ENCODE measurements at places on chromosomes 4 and X.

GRCh38 chr4:112813790-112814189 is 176.8 kb downstream of the LARP7 start:
- no peak for ATAC-seq

DNA sequence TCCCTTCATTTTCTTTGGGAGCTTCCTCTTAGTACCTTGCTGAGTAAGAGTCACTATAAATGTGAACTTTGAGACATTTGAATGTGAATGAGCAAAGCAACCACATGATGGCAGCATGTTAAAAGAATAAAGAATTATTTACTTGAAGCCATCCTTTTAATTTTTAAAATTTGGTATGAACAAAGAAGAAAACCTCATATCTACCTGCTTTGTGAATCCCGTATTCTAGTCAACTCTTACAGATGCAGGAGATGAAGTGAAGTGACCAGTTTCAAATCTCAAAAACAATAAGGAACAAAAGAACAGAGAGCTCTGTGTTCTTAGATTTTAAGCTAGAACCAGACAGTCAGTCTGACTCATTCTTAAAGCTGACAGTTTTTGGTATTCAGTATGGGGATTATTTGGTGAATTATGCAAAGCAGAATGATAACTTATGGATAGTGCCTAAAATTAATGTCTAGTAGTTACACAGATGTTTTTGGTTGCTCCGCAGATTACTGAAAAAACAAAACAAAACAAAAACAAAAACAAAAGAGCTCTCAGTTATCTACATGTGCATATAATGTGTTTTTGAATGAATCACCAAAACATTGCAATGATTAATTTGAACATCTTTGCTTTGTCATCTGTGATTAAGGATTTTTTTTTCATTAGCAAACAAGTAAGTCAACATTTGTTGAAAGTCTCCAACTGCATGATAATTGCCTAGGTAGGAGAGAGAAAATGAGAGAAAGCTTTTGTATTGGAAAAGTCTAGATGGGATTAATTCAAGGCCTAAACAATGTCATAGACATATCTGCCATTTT is 48.2 kb upstream of the H2AZ1 start:
- ATAC-seq: peak; percentile 92

GRCh38 chr4:142330311-142330710 is 515.8 kb downstream of the INPP4B start:
- ATAC-seq: no peak

DNA sequence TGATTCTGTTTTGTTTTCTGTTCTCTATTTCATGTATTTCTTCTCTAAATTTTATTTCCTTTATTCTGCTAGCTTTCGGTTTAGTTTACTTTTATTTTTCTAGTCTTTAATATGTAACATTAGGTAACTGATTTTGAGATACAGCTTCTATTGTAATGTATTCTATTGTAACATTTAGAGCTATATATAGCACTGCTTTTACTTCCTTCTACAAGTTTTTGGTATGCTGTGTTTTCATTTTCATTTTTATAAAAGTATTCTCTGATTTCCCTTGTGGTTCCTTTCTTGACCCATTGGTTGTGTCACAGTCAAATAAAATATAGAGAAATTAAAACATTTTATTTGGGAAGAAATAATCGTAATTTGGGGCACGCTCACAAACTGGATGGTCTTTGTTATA is 13.9 kb upstream of the CT47A1 start:
- ATAC-seq: no peak

- peak; percentile 89 for ATAC-seq
Measured at GRCh38 chr4:118865091-118865708, 23.5 kb upstream of the SYNPO2 start.

DNA sequence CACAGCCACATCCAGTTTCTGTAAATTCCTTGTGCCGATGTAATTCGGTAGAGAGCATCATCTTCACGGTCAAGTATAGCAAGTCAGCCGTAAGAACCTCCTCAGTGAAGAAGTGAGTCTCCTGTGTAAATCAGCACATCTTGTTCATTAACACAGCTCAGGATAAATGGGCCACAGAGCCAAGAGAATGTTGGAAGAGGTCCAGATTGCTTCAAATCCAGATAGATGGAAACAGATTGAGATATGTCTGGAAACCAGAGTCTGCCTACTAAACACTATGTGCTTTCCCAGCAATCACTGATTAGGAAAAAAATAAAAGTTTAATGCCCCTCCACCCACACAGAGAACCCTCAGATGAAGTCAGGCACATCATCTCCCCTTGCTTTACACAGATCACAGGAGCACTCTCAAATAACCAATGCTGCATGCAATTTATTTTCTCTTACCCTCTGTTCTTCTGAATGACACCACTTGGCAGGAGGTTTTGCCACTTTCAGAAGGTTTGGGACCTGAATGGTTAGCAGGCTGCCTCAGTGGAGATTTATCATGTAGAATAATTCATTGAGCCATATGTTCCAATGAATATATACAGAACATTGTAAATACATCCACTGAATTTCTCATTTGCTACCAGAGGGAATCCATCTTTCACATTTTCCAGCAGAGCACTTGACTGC is 357.7 kb downstream of the C4orf33 start:
- no peak for ATAC-seq

GRCh38 chrX:107454302-107454701 is 4.8 kb downstream of the FRMPD3 start:
- ATAC-seq: no peak

DNA sequence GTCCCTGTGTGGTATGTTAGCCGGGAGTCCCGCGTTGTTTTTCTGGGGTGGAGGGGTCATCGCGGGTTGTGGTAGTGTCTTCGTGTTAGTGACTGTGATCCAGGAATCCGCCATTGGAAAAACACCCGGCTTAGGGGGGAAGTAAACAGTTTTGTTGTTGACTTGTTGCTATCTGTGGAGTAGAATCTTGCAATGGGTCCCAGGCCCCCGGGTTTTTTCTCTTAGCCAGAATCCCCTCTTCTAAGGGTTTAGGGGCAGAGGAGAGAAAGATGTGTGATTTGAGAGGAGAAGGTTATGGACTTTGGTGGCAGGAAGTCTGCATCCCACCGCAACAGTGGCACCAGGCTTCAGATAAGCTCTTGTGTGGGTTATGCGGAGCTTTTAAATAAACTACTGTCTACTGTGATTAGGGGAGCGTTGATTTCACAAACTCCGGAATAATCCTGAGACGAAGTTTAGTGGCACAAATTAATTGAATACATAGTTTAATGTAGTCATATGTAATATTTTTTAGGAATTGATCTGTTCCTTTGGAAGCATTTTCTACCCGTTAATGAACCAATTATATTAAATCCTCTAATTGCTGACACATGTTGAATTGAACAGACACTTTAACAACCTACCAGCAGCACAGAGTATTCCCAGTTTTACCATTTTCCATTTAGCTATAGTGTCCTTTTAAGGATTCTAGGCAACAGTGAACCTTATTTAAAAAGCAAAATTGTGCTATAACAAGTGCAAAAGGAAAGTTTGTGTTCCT is 1.4 kb downstream of the DDX3X start:
- ATAC-seq: no peak

- ATAC-seq: no peak
Measured at GRCh38 chrX:129997086-129997485, 14.7 kb downstream of the BCORL1 start.

GRCh38 chr4:6471307-6472007 is 957 bp downstream of the PPP2R2C start:
- peak; percentile 46 for ATAC-seq

GRCh38 chrX:21885568-21885967 is 29.8 kb downstream of the YY2 start:
- ATAC-seq: peak; percentile 31

DNA sequence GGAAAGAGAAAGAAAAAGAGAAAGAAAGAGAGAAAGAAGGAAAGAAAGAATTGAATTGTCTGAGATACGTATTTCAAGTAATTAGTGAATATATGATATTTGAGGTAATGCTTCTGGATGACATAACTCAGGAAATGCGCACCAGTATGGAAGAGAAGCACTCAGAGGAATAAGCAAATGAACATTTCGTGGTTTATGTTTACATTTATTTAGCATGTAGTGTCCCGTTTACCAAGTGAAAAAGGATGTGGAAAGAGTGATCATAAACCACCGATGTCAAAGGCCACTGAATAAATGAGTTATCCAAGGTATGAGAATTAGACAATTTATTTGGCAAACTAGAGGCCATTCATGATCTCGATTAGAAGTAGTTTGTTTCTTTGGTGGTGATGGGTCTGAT is 200.4 kb downstream of the ARAP2 start:
- no peak for ATAC-seq

DNA sequence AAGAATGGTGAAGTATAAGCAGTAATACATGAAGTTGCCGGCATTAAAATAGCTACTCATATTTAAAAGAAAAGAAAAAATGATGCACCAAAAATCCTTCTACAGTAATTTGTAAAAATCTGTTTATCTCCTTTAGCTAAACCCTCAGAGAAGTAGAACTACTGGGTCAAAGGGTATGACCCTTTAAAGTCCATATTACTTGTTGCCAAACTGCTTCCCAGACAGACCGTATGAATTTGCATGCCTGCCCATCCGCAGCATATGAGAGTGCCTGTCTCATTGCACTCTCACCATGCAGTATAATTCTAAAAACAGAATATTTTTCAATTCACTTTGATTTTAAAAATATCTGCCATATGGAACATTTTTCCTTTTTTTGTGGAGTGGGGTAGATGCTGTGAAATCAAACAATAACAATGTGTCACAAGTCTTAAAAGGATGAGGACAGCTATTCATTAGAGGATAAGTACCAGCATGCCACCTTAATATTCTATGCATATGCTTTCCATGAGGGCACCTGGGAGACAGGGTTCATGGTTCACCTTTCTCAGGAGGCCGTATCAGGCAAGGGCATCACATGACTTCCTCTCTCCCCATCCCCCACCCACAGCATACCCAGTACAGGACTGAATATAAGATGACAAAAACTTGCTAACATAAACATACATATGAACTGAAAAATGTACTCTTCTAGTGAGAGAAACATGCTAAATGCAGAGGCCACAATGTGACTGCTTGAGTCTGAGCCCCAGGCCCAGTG is 17.8 kb downstream of the ZDHHC9 start:
- ATAC-seq: no peak

GRCh38 chr4:74549936-74550335 is 105.0 kb downstream of the AREG start:
- ATAC-seq: no peak

GRCh38 chr4:10335050-10335449 is 122.2 kb downstream of the ZNF518B start:
- no peak for ATAC-seq

- ATAC-seq: no peak
Measured at GRCh38 chr4:32043248-32043633, 1323.1 kb downstream of the PCDH7 start.

DNA sequence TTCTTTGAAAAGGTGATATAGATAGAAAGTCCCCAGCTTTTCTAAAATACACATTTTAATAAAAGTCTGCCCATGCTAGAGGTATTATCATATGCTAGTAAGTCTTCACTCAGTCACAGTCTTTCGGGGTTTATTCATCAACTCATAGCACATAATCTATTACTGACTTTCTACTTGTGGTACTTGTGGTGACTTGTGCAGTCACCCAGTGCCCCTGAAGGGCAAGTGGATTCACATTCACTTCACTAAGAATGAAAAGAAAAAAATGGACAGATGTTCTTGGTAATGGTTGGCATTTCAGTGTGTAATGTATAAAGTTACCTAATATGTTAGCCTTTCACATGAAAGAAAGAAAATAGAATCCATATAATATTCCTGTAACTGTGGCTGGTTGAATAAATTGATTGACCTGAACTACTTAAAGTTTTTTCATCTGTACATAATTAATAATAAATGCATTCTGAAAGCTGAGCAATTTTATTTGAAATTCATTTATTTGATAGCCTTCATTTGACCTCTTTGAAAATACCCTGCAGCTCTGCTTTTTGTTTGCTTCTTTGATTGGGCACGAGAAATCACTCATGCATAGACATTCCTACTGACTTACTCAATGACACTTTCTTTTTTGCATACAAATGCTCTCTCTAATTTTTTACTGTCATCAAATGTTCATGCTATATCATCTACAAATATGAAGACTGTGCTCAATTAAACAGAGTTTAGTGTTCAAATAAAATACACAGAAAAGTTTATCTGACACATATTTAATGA is 39.5 kb upstream of the ZNF330 start:
- ATAC-seq: no peak

GRCh38 chrX:134717698-134718097 is 59.4 kb upstream of the PLAC1 start:
- ATAC-seq: no peak

GRCh38 chrX:10769195-10769594 is 148.8 kb upstream of the MID1 start:
- ATAC-seq: peak; percentile 76

- peak; percentile 12 for ATAC-seq
Measured at GRCh38 chr4:38856524-38857337, at the start of gene TLR6. TSS of gene TLR6 (minus strand) at chr4:38856817. CDS start at chr4:38829473, 27,344 bp downstream.
